Activated CD4-positive, alpha-beta T cell treated with anti-CD3 and anti-CD28 coated beads, Interleukin-2, amount 50 U/mL, for 16 hours (primary cell): ENCODE measurements at places on chromosomes 11 and 22.

GRCh38 chr11:73298233-73298632 is 9.8 kb upstream of the ARHGEF17 start:
- no peak for DNase-seq

DNA sequence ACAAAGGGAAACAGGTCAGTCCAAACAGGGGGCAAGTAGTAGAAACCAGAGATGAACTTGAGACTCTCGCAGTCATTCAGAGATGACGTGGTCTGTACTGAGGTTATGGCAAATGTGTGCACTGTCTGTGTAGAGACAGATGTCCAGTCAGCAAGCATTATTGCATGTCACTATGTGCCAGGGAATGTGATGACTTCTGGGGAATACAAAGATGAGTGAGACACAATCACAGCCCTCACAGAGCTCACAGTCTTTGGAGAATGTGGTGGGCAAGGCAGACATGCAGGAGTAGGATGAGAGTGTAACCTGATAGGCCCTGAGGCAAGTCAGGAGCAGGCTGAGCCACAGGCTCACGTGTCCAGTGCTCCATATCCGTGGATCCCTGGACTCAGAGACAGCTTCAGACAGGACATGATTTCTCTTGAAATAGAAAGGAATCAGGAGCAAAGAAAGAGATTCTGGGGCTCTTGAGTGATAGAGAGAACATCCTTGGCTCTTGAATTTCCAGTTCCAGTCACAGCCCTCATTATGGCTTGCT is 550.7 kb downstream of the ETS1 start:
- DNase-seq, result peak; percentile 23

- DNase-seq, result no peak
These were observed 195.2 kb downstream of the NAV2 start for GRCh38 chr11:19907839-19908238.

- DNase-seq, result no peak
These were observed 740.5 kb upstream of the API5 start for GRCh38 chr11:42571131-42571877.

DNA sequence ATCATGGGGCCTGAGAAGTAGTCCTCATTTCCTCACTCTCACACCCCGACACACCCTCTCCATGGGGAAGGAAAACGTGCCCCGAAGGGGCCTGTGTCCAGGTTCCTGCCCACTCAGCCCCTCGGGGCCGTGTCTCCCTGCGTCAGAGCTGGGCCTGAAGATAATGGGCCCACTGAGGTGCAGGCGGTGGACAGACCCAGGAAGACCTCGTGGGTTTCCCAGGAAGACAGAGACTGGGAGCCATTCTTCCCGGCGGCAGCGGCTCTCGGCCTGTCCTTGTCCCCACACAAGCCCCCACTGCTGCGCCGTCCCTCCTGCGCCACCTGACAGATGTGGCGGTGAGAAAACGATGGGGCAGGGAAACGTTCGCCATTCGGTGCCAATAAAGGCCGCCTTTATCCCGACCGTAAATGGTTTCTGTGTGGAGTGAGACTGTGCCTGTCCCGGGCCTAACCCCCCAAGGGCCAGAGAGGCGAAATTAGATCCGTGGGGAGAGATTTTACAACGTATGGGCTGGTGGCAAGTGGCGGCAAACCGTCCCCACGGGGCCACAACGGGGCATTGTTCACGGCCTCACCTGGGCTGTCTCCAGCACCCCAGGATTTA is 89.0 kb downstream of the CDKN1C start:
- no peak for DNase-seq

DNA sequence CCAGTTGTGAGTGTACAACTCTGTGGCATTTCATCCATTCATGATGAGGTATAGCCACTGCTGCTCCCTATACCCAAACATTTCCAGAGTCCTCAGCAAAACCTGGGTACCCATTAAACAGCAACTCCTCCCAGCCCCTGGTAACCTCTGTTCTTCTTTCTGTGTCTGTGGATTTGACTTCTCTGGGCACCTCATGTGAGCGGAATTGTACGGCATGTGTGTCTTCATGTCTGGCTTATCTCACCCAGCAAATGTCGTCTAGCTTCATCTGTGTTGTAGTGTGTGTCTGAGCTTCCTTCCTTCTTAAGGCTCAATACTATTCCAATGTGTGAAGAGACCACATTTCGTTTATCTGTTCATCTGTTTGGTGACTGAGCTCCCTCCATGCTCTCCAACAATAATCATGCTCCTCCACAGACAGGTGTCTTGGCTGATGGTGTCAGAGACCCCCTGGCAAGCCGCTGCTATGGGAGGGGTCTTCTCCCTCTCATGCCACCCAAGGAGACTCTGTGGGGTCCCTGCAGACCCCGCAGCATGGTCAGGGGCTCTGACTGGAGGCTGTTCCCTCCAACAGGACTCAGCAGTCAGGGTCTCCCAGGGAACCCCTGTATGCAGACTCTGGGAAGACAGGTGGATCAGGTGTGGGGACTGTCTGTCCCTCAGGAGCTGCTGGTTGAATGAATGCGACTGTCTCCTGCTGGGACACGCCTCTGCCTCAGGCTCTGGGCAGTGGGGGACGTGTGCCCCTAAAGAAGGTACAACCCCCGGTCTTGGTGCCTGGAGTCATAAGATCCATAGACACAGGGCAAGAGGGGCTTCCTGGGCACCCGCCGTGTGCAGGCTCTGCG is 52.7 kb downstream of the SMIM38 start:
- DNase-seq, result no peak

DNA sequence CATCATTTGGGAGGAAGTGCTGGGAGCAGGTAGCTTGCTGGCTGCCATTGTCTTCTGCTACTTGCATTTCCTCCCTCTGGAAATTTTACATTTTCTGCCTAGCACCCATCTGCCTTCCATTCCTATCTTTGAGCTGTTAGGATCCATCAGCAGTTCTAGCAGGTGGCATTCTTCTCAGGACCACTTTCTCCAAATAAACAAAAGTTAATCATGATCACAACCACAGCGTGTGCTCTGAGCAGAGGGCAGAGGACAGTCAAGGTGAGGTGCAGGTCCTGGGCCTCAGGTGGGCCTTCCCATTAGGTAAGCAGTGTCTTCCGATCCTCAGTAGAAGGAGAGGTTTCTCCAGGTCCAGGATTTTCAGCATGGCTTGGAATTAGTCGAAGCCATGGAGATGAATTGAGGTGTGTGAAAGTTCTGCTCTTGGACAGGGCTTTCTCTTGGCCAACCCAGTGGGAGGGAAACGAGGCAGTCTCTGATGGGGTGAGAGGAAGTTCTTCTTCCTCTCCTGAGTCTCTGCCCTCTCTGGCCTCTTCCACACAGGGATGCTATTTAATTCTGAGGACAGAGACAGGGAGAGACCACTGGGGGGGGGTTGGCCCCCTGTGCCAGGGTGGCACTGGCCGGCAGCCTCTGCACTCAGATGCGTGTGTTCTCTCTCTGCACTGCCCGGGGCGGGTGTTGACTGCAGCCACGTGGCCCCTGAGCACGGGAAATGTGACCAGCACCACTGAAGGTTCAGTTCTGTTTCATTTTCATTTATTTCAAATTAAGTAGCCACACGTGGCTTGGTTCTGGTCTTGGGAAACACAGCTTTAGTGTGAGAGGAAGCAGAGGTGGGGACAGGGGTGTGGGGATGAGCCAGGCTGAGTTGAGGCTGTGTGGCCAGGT is 170.8 kb downstream of the TBC1D22A start:
- DNase-seq, result no peak
